CD4-positive, alpha-beta T cell treated with Interleukin-17A for 1 hour (primary cell): ENCODE measurements at places on chromosomes 1 and 21.

GRCh38 chr1:16644193-16644481 is 22.6 kb downstream of the RNU1-3 start:
- DNase-seq = no peak

DNA sequence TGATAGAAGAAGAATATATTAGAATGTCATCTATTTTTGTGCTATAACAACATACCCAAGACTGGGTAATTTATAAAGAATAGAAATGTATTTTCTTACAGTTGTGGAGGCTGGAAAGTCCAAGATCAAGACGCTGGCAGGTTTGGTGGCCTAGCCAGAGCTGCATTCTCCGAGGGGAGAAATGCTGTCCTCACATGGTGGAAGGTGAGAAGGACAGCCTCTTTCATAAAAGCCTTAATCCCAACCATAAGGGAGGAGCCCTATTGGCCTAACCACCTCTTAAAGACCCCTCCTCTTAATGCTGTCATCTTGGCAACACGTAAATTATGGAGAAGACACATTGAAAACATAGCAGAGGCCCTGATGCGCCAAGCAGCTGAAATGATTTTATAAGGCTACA is 60.1 kb upstream of the KAZN start:
- no peak for DNase-seq

DNA sequence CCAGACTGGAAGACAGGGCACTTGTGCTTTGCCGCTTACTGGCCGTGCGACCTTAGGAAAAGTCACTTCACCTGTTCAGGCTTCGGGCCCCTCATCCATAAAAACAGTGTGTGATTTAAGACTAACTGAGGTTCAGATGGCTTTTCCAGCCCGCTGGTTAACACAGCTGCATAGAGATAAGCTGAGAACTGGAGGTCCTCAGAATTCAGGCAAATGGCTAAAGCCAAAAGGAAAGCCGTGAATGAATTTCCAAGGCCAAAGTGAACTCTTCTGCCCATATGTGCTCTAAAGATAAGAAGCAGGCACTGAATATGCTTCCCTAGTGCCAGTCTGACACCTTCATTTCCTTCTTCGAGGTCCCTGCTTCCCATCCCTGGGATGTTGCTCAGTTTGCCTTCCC is 23.5 kb upstream of the SARS1 start:
- no peak for DNase-seq

DNA sequence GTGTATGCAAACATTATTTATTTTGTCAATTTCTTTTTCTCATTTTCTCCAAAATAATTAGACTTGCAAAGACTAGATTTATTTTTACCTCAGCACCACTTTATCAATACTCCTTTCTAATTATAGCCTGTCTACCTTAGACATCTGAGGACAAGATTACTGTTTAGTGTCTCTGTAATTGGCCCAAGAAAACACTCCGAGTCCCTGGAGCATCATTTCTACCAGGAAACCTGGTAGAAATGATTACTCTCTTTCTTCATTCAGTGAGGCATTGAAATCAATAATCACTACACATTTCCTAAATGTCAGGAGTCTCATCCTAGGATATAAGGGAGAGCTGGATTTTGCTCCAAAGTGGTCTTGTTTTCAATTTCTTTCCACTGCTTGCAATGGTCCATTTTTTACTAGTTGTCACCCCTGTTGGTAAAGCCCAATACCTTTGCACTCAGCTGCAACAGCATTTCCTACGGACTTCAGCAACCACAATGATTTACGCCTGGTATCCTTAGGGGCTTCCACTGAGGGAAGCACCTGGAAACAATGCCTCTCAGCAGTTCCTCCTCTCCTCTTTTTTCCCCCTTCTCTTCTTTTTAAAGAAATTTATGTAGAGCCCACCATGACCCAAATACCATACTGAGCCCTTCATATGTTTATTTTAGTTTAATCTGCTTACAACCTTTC is 64.6 kb downstream of the GRIK1 start:
- no peak for DNase-seq

DNA sequence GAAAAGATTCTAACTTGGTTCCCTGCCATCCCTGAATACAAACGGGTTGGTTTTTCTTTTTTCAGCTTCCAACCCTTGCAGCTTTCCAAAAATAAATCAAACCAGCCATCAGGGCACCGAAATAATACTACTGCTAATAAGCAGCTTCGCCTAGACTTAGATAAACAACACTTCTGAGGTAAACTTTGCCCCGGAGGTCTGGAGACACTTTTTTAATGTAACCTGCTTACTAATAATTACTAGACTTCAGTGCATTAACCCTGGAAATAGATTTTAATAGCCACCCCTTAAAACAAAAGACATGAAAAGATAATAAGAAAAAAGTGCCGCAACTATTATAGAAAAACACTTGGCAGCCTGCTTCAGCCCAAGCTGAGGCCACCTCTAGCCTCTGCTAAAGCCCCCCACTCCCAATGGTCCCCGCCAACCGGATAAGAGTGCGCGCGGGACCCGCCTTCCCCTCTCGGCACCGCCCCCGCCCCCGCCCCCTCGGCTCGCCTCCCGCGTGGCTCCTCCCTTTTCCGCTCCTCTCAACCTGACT is 405 bp upstream of the GADD45A start:
- DNase-seq = no peak

DNA sequence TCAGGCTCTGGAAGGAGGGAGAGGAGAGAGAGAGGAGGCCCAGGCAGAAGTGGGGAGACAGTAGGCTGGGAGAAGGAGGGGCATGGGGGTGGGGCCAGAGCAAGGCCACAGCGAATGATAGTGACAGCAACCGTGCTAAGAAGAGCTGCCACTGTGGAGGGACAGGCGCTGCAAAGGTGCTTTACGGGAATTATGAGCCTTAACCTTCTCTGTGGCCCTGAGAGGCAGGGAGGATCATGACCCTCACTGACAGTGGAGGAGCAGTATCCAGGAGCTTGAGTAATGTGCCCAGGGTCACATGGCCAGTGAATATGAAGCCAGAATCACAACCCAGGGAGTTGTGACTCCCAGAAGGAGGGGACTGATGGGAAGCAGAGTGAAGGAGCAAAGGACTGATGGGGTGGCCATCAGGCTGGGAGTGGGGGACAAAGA is 53.4 kb upstream of the RPL11 start:
- no peak for DNase-seq

GRCh38 chr1:18922319-18922726 is 20.0 kb upstream of the ALDH4A1 start:
- DNase-seq = no peak

DNA sequence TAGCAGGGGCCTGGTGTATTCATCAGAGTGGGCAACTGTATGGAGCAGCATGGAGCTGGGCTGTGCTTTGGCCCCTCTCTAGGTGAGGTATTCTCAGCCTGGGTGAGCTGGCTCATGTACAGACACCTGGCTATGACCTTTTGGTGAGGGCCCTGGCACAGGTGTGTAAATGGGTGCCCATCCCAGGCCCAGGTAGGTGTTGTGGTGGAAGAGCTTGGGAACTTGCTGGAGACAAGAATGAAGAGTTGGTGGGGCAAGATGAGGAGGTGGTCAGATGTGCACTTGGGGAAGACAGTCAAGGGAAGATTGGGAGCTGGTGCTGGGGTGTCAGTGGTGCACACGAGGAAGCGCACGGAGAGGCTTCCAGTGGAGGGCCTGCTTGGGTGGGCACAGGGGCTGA is 95.5 kb downstream of the TRIM11 start:
- DNase-seq = no peak

DNA sequence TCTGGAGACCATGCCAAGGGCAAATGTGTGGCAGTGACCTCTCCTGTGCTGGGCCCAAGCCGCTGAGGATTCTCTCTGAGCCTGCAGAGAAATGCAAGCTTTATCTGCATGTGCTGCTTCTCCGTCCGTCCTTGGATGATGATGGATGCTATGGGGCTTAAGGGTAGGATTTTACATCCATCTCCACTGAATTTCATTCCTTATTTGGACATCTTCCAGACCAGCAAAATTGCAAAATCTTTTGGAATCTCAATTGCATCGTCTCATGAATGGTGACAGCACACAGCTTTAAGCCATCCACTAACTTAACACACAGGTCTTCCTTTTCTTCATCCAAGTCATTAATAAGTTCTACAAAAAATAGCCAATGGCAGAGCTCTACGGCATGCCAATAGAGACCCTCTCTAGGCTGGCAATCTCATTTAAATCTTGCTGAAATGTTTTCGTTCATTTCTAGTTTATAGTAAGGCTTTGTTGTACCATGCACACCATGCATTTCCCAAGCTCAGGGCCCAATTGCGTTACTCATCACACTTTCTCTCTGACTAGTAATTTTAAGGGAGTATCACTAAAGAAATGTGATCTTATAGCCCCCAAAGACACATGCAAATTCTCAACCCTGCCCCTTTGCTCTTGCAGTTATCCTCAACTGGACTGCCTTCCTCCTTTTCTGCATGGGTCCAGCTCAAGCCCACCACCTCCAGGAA is 11.1 kb downstream of the BATF3 start:
- DNase-seq = no peak

DNA sequence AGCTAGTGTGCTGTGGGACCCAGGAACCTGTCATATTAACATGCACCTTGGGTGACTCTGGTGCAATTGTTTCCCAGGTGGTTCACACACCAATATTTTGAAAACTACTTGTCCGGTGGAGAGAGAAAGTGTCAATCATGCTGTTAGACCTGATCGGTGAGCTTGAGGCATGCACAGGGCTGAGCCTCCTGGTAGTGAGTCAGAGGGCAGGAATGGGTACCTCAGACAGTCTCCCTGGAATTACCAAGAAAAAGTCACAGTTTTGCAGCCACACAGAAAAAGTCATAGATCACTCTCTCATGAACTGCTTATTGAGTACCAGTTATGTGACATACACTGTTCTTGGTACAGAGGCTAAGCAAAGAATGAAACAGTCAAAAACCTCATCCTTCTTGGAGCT is 140.1 kb upstream of the NFIA start:
- DNase-seq = no peak

- DNase-seq = no peak
These were observed 243.9 kb downstream of the TOMM20 start for GRCh38 chr1:234884701-234885100.

DNA sequence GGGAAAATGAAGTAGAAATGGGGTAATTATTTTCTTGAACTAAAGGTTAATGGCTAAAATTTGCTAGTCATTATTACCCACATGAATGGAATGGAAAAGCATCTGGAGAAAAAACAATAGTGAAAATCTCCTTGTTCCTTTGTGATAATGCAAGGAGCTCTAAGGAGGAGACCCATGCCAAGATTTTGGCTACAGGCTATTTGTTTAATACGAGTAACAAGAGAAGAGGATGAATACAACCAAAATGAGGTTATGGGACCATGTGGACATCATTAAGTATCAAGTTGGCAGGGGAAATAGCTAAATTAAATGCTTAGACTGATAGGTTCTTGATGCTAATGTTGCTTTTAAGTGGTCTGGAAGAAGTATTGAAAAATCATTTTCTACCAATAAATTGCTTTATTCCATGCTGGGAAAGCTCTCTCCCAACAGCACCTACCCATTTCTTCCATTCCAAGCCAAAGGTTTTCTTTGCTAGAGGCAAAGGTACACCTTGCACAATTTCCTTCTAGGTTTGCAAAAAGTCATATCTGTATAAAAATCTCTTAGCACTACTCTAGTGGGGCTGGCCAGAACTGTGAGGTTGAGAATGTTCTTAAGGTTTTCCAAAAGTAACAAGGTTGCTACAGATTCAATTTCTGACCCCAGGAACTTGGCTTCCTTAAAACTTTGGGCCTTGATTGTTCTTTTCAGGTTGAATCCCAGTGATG is 100.2 kb downstream of the SMYD2 start:
- no peak for DNase-seq

- no peak for DNase-seq
These were observed 4.3 kb downstream of the SLC45A3 start for GRCh38 chr1:205676002-205676401.

GRCh38 chr1:35569936-35570335 is 3.2 kb upstream of the TFAP2E start:
- no peak for DNase-seq

- DNase-seq = no peak
These were observed 123.4 kb downstream of the HLX start for GRCh38 chr1:221002601-221003000.

DNA sequence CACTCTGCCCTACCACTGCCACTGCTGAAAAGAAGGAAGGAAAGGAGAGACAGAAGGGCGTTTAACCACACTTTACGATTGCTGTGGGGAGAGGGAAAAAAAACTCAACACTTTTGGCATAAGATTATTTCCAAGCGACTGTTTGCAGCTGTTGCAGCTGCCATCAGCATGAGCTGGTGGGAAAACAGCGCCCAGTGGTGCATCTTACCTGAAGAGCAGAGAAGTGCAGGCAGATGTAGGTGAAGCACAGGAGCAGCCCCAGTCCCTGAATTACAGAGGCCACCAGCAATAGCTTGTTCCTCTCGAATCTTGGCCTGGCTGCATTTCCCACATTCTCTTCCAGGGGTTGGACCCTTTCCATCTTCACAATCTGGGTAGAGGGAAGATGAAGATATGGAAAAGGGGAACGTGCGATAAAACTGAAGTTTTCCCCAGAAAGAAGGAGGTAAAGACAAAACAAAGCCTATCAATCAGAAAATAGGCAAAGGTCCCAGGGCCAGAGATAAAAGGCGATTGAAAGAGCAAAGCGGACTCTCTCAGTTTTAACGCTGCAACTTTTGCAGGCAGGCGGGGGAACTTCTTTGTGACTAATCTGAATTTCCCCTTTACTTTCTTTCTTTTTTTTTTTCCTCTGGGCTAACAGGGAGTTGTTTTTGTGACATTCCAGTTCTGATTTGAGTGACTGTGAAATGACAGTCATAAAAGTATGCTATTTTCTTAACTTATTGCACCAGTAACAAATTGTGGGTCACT is at the start of gene TNFSF4:
TSS of gene TNFSF4 (minus strand) at position 516 of the 753 bp plus-strand sequence. CDS start at position 361, 155 bp downstream.
- DNase-seq = no peak

DNA sequence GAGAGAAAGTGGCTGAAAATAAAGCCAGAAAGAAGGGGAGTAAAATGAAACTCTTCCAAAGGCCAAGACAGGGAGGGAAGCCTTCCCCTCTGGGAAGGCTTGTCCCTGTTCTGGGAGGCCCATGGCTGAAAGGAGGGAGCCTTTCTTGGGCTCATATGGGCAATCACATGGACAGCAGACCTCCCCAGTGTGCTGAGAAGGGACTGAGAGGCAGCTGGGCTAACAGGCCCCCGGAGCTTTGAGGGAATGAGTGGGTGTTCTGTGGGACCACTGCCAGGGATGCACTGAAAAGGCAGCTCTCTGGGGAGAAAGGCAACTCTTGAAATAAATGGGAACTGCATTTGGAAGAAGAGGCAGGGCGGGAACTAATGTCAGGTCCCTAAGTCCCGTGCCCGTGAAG is 39.1 kb downstream of the KANK4 start:
- no peak for DNase-seq

DNA sequence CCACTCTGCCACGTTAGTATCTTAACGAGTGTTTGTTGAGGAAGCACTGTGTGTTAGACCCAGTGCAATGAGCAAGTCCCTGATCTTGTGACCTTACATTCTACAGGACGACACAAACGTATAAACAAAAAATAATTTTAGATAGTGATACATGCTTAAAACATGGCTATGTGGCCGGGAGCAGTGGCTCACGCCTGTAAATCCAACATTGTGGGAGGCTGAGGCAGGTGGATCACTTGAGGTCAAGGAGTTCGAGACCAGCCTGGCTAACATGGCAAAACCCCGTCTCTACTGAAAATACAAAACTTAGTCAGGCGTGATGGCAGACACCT is 19.6 kb downstream of the MTX1 start:
- no peak for DNase-seq
